ENCODE measurements at places on chromosomes 6 and 20. TPM values are rescaled to one million over a fixed set of nuclear protein-coding genes. Genes with fewer than 3 reads are reported as not detected.

RHAG gene
- 0.99 TPM for total RNA-seq

DNA sequence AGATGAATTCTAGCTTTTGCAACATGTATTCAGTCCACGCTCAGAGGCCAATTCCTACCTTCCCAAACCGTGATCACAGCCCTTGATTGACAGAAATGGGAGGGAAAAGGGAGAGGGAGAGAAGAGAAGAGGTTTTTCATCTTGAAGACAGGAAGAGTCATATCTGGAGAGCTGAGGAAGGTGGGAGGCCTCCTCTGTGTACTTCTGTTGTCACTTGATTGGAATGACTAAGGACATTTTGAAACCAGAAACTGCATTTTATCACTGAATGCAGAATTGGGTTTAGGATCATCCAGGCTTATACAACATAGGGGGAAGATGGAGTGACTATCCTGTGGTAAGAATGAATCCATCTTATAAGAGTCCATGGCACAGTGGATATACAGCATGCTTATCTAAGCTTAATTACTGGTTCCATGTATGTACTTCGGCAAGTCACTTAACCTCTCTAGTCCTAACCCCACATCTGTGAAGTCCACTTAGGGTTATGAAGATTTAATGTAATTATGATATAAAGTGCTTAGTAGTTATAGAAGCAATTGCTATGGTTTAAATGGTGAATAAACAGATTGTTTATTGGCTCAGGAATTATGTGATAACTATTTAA lies 144.0 kb downstream of the BCKDHB start:
- DNase-seq, result no peak

- DNase-seq, result no peak
Observed at GRCh38 chr20:24685736-24686135, 216.3 kb downstream of the SYNDIG1 start.

ATXN1 gene
- 42.4 TPM for total RNA-seq

DNA sequence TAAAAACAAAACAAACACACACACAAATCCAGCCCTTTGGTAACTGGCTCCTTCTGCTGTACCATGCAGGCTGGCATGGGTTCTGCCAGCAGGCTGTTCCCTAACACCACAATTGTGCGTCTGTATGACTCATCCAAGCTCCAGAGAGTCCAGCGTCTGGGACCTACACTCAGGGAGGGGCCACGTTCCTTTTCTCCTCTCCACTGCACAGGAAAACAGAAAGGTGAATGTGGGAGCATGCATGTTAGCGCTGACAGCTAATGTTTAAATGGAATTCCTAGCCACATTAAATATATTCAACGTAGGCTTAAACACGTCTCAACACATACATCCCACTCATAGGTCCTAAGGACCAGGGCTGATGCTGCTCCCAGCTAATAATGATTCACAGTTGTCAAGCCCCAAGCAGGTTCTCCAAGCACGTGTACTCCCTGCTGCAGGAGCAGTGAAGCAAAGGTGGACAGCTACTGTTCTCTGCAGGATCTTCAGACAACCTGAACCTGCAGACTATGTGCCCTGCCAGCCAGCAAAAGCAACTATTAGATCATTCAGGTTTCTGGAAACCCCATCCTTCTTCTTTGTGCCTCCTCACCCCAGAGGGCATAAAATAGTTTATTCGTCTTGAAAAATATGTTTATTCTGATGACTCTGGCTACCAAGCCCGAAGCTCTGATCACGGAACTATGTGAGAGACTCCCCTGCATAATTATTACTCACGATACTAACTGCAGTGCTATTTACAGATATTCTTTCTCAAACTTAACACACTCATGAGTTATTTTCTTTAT lies 20.9 kb downstream of the MAP1LC3A start:
- peak; percentile 90 for DNase-seq

DNA sequence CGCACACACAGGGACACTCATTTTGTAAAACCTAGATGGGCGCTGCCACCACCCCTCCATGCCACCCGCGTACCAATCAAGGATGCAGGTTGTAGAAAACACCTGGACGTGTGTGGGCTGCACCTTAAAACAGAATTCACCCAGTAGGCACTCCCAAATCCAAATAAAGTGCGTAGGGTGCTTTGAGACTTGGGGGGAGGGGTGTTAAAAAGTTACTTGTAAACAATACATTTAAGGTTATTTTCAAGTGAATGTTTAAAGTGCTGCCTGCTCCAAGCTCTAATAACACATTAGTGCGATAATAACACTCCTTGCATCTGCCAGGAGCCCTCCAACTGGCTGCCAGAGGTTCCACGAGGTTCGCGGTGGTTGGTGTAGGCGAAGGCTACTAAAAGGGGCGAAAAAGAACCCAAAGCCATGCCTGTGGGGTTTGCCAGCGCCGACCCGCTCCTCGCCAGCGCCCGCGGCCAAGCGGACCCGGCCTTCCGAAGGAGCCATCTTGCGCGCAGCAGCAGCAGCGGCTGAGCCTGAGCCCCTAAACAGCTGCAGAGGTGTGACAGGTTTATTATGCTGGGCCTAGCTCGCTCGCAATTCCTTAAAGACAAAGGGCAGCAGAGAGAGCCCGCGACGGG lies 11.5 kb downstream of the FOXC1 start:
- DNase-seq, result no peak

RAB23 gene
- total RNA-seq, result 73.1 TPM

VSX1 gene
- total RNA-seq, result not detected

ILRUN gene
- 109 TPM for total RNA-seq

- no peak for DNase-seq
Observed at GRCh38 chr20:61761453-61762166, 304.1 kb downstream of the TAF4 start.

DNA sequence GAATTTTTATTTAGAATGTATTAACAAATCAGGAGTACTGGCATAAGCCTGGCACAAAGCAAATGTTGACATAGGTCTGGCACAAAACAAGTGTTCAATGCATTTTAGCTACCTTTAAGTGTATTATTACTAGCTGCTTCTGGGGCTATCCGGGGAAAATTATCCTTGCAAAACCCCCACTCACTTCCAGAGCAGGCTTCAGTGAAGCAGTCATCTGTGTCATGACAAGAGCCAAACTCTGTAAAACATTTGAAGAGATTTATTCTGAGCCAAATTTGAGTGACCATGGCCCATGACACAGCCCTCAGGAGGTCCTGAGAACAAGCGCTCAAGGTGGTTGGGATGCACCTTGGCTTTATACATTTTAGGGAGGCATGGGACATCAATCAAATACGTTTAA lies 6.4 kb upstream of the TRIM38 start:
- DNase-seq, result no peak

ADGRF5 gene
- 17.0 TPM for total RNA-seq

TRIM40 gene
- total RNA-seq, result not detected

DNA sequence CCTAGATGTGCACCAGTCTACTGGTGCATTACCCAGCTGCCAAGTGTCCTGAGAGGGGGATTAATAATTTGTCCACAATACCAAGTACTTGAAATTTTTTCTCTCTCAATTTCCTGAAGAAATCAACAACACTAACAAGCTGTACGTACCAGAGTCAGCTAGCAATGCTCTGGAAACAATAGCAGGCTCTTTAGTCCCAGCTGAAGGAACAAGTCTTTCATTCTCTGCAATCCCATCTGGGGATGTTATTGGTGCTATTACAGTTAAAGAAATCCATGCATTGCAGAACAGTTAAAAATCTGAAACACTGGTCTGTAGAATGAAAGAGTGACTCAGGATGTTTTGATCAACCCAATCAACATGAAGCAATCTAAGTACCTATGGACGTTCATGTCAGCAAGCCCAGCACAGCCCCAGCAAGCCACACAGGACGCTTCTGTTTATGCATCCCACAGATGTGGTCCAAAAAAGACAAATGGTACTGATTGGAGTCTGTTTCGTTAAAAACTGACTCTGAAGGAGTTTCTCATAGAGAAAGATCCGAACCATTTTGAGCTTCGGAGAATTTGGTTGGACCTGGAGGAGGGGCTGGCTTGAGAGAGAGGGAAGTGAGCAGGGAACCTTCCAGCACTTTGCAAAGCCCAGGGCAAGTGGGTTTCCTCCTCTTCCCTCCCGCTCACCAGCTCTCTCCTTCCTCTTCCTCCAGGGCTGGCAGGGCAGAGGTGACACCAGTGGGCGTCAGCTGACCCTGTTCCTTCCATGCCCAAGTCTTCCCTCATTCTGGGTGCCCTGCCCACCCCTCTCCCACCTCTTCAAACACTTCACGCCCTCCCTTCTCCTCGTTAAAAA lies 11.9 kb downstream of the PRR18 start:
- no peak for DNase-seq

- no peak for DNase-seq
Observed at GRCh38 chr6:76174722-76175121, 102.3 kb upstream of the IMPG1 start.

- DNase-seq, result no peak
Observed at GRCh38 chr6:34391473-34391785, 1.0 kb downstream of the NUDT3 start.

DNA sequence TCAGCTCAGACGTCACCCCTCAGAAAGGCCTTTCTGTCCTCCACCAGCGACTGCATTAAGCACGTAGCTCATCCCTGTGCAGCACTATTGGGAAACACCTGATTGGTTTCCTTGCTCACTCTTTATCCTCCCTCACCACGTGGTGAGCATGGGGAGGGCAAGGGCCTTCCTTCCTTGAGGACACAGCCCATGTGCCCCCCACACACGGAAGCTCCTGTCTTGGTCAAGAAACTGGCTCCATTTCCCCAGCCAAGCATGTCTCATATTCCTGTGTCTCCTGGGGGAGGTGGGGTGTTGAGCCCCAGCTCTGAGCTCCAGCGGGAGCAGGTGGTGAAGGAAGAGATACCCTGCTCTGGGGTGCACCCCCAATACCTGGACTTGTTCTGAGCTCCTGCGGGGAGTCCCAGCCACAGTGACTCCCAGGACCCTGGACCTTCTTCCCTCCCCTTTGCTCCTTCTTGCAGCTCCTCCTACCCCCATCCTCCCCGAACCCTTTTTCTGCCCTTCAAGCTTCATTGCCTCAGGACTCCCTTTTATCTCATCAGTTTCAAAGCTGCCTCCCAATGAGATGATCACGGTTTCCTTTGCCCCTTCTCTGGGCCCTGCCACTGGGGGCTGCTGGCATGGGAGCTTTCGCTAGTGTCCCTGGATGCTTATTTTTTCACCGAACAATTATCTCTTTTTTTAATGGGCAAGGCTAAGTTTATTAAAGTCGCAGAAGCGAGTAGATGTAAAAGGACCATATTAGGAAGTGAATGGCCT lies 230.1 kb downstream of the TFAP2C start:
- DNase-seq, result no peak

DNA sequence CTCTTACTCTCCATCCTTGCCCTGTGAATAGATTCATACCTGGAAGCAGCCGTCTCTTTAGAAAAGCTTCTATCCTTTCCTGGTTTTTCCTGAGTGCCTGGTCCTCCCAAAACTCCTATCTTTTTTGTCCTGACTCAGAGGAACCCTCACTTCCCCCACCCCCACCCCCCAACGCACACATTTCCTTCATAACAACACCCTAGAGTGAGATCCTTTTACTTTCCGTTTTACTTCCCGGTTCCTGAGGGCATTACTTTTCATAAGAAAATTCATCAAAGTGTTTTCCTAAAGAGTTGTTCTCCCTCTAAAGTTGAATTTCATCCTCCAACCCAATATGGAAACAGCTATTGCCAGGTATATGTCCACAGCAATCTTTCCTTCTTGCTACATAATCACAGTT lies 327.0 kb downstream of the NRN1 start:
- DNase-seq, result no peak

ECT2L gene
- 0.23 TPM for total RNA-seq

GRCh38 chr6:125637207-125637606 lies 112.2 kb upstream of the HEY2 start:
- DNase-seq, result no peak

- no peak for DNase-seq
Observed at GRCh38 chr20:60053818-60054190, 95.6 kb downstream of the CDH26 start.

DNA sequence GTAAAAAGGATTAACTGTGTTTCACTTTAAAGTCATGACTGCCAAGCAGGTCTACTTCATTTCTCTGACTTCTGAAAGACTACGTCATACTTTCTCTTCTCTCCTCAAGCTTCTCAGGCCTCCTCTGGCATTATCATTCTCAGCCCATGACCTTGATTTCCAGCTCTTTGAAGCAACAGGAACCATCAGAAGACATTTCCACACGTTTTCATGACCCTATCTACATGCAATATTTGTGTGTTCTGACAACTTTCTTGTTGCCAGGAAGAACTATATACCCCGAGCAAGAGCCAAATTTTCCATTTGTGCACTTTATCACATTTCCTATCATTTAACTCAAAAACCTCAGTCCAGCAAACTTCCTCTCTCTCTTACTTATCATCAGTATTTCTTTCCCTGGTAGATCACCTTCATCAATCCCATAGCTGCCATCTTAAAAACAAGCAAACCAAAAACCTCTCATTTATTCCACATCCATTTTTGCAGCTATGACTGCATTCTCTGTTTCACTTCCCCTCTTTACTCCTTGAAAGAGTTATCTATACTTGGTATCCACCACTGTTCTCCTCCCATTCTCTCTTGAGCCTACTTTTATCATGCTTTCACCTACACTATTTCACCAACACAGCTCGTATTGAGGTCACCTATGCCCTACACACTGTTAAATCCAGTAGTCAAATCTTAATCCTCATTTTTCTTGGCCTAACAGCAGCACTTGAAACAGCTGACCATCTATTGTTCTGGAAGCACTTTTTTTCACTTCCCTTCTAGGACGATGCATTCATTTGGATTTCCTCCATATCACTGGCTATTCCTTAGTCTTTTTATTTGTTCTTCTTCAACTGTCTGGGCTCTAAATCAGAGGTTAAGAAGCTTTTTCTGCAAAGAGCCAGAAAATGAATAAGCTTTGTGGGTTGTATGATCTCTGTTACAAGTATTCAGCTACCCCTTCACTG lies 47.1 kb downstream of the STX7 start:
- DNase-seq, result no peak

SIRPB1 gene
- under 0.01 TPM for total RNA-seq

TMC2 gene
- not detected for total RNA-seq

GRCh38 chr6:27591699-27592480 lies 119.0 kb upstream of the ZNF184 start:
- no peak for DNase-seq

- DNase-seq, result no peak
Observed at GRCh38 chr20:61252601-61253263, 671 bp downstream of the CDH4 start.

- DNase-seq, result no peak
Observed at GRCh38 chr6:123402052-123402451, 234.7 kb downstream of the TRDN start.

DNA sequence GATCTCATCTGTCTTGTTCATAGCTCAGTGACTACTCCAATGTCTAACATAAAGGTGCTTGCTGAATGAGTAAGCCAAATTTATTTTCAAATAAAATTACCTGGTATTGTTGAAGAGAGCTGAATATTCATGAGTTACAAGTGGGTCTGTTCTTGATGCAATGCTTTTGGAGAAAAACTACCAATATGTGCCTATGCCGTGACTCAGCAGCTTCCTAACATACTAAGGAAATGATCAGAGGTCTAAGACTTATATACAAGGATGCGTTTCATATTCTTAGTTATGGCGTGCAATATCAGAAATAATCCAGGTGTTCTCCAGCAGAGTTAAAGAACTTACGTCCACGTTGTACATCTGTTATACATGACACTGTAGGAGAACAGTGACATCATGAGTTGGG lies 5.1 kb downstream of the FAM120B start:
- DNase-seq, result no peak

Data from esophagus muscularis mucosa (tissue), 4 donors.